ENCODE measurements at places on chromosomes 16 and 17.
A peak's percentile ranks its signal among the peaks of the same experiment; 100 is the strongest.

- ATAC-seq = no peak
These were observed 70.4 kb downstream of the TMEM100 start for GRCh38 chr17:55652114-55652823.

DNA sequence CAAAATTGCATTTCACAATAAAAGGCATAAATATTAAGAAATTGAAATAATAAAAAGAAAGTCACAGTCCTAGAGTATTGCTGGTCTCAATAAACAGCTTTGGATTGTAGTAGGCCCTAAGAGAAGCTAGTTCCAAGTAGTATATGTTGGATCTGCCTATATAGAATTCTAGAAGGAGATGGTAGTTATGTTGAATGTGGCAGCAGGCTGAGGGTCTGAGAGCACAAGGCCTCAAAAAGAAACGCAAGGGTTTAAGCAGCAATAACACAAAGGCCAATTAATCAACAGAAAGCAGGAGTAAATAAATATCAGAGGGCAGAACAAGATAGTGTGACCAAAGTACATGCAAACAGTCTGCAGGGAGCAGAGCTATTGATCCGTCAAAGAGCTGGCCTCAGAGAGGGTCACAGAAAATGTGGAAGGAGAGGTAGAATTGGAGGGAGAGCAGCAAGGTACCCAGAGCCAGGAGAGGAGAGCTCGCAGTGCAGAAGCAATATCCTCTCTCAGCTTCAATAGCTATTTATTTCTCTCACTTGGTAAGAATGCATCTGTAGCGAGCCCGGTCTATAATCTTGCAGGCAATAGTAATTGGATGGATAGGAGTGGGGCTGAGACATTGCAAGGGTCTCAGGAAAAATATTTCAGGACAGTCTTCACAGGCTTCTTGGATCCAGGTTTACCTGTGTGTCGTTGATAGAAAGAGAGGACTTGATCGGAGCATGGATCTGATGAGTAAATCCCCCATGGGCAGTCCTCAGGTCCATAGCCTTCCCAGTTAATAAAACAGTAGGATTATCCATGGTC lies 25.1 kb upstream of the MED13 start:
- ATAC-seq = no peak

DNA sequence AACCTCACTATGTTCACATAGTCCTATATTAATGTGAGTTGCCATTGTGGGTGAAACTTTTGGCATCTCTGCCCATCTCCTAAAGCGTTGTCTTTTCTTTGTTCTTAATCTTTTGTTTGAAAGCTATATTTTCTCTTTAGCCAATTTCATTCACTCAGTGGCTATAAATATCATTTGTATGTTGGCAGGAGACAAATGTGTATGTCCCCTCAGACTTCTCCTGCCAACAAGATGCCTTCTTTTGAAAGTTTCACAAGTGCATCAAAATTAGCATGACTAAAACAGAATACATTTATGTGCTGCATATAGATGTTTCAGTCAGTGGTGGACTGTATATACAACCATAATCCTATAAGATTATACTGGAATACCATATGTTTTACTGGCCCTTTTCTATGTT lies 109.0 kb downstream of the CA10 start:
- ATAC-seq = no peak

GRCh38 chr16:985646-986400 lies 4.3 kb downstream of the SOX8 start:
- no peak for ATAC-seq

GRCh38 chr16:22326771-22327445 lies 29.7 kb downstream of the POLR3E start:
- no peak for ATAC-seq

- ATAC-seq = no peak
These were observed 15.1 kb downstream of the SNX11 start for GRCh38 chr17:48122665-48123045.

GRCh38 chr17:63850401-63850800 lies 7.9 kb upstream of the SMARCD2 start:
- no peak for ATAC-seq

GRCh38 chr17:8243827-8244226 lies 4.0 kb downstream of the CTC1 start:
- no peak for ATAC-seq

DNA sequence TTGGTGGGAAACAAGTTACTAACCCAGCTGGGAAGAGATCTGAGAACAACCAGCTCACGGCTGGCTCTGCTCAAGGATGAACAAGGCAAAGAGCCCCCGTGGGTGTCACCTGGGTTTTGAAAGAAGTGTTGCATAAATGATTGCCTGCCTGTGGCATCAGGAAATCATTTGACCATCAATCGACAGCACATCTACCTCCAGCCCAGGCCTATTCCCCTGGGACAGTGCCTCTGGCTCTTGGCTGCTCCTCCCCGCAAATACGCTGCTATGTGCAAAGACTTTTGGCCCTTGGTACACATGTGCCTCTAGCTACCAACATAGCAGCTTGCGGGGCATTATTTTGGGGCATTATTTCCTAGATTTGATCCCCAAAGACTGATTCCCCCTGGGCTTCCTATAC lies 39.4 kb upstream of the SMPD3 start:
- no peak for ATAC-seq

DNA sequence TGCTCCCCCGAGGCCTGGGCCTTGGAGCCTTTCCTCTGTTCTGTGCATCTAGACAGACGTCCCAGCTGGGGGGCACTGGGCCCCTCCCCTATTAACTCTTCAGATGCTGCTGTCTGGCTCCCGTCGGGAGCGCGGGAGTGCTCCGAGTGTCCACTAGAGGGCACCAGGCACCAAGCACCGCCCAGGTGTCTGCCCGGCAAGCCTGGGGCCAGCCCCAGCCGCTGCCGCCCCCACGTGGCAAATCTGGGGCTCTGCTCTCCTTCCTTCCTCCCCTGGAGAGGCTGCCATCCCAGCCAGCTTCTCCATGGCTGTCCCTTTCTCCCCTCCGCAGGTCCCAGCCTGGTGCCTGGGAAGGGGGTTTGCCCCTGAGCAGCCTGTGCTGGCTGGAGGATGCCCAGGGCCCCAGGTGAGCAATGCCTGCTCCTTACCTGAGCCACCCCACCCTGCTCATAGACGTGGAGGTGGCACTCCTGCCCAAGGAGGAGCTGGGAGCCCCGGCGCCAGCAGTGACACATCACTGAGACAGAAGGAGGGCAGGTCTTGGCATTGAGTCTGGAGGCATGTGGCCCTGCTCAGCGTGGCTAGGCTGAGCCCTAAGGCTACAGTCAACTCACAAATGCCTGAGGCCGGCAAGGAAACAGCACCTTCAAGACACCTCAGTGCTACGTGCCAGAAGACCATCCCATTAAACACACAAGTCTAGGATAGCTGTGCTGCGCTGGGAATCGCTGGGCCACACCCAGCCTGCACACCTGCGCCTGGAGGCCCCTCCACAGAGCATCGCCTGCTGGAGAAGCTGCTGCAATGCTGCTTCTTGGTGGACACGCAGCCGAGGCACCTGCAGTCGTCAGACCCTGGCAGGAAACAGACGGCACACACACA lies 19.7 kb downstream of the TMEM235 start:
- ATAC-seq = peak; percentile 82

GRCh38 chr17:78426293-78426879 lies 47.9 kb downstream of the PGS1 start:
- ATAC-seq = no peak

DNA sequence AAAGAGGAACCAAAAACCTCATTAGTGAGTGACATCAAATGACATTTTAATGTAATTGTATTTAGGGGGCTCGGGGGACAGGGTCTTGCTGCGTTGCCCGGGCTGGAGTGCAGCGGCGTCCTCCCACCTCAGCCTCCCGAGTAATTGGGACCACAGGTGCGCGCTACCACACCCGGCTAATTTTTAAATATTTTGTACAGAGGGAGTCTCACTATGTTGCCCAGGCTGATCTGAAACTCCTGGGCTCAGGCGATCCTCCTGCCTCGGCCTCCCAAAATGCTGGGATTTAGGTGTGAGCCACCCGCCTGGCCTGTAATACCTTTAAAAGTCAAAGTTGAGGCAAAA lies 581 bp downstream of the SNRNP25 start:
- ATAC-seq = no peak

- peak; percentile 87 for ATAC-seq
These were observed 30.2 kb upstream of the PHLPP2 start for GRCh38 chr16:71754652-71755051.

DNA sequence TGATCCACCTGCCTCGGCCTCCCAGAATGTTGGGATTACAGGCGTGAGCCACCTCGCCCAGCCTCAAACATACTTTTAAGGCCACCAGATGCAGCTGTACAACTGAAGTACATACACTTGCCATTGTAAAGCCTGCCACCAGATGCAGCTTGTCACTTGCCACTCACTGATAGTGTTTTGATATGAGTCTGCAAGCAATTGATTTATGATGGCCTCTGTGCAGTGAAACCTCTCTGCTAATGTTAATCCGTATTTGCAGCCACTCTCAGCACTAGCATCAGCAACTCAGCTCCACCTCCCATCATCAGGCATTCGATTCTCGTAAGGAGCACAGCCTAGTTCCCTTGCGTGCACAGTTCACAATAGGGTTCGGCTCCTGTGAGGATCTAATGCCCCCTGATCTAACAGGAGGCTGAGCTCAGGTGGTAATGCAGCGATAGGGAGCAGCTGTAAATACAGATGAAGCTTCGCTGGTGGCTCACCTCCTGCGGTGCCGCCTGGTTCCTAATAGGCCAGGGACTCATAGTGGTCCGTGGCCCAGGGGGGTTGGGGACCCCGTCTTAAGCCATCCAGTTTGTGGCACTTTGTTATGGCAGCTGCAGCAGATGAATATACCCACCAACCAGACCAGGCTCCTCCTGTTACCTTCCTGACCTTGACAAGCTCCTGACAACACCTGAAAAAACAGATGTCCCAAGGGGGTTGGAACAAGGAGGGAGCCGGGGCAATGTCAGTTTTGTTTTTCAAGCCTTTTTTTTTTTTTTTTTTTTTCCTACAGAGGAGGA lies 1.3 kb upstream of the HERPUD1 start:
- no peak for ATAC-seq

DNA sequence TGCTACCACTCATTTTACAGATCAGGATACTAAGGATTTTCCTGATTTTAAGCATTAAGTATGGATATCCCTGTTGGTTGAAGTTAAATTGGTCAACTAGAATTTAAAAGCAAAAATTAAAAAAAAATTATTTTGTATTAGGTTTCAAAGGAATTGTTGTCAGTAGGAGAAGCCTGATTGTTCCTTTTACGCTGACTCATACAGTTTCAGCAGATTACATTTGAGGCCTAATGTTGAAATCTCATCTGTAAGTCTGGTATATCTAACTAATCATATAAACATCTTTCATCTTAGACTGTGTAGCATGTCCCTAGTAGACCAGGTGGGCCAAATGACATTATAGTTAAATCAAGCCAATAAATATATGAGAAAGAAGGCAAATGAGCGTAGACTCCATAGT lies 83.5 kb downstream of the FTO start:
- ATAC-seq = no peak

- peak; percentile 69 for ATAC-seq
These were observed 43.2 kb downstream of the RAI1 start for GRCh38 chr17:17724307-17725010.

DNA sequence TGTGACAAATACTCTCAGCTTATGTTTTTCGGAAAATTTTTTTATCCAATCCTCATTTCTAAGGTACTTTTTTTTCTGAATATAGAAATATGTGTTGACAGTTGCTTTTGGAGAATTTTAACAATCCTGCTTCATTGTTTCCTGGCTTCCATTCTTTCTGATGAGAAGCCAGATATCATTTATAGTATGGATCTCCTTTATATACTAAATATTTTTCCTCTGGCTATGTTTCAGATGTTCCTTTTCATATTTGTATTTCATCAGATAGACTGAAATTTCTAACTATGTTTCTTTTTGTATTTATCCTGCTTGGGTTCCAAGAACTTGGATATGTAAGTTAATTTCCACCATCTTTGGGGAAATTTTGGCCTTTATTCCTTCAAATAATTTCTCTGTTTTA lies 138.9 kb upstream of the CDH11 start:
- ATAC-seq = no peak

DNA sequence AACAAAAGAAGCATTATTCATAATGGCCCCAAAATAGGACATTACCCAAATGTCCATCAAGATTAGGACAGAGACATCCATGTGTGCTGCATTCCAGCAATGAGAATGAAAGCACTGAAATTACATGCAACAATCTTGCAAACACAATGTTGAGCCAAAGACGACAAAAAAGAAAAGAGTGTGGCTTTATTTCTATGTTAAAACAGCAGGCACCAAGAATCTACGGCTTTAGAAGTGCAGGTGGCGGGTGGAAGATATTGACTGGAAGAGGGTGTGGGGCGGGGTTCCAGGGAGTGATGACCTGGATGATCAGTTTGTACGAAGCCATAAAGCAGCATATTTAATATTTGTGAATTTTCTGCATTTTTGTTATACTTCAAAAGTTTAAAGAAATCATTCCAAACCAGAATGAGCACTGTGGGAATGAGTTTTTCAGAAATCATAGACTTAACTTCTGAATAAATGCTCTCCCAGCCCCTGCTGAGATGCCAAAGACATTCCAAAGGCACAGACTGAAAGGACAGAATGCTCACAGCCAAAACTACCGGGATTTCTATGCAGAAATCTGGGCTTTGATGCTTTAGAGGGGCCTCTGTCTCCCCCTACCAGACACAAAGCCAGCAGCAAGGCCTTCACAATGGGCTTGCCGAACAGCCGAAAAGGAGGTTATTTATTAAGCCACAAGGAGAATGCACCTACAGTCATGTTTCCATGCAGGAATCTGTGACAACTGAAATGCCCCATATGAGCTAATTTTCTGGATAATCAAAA lies 361.6 kb downstream of the GRIN2A start:
- no peak for ATAC-seq

DNA sequence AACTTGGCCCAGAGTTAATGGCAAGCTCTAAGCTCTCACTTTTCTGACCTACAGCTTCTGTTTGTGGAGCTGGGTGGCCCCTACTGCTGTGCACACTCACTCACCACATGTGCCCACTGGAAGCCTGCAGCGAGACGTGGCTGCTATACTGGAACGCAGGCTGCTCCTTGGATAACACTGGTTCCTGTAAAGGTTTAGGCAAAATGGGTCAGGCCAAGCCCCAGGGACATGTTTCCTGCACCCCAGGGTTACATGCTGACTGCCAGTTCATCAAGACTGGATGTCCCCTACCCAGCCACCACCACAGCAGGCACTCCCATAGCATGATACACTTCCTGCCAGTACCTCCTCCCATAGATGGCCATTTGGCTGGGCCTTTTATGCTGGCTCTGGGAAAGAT lies 8.3 kb downstream of the POLDIP2 start:
- ATAC-seq = no peak

DNA sequence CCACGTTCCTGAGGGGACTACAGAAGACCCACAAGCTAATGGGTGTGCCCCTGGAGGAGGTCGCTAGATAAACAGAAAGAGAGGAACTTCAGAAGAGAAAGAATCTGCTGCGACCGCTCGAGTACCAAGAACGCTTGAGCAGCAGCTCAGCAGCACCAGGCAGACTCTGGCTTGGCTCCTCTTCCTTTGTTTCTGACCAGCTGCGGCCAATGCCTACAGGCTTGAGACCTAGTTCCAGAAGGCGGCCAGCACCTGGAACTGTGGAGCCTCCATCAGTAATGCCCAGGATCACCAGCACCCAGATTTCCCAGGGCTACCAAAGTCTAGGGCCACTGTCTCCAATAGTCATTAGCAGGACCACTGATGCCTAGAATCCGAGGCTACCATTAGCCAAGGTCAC lies 26.0 kb upstream of the GOSR2 start:
- no peak for ATAC-seq

GRCh38 chr17:39271546-39271945 lies 45.8 kb upstream of the STAC2 start:
- ATAC-seq = no peak

GRCh38 chr17:82240506-82241182 lies 11.8 kb downstream of the SLC16A3 start:
- peak; percentile 2 for ATAC-seq

All from activated T-helper 17 cell treated with anti-CD3 and anti-CD28 coated beads, Interleukin-2, amount 50 U/mL, for 72 hours (primary cell).